Activated CD4-positive, CD25-positive, alpha-beta regulatory T cell treated with anti-CD3 and anti-CD28 coated beads, Interleukin-2, amount 50 U/mL, for 16 hours (primary cell): ENCODE measurements at places on chromosomes 12 and 14.

DNA sequence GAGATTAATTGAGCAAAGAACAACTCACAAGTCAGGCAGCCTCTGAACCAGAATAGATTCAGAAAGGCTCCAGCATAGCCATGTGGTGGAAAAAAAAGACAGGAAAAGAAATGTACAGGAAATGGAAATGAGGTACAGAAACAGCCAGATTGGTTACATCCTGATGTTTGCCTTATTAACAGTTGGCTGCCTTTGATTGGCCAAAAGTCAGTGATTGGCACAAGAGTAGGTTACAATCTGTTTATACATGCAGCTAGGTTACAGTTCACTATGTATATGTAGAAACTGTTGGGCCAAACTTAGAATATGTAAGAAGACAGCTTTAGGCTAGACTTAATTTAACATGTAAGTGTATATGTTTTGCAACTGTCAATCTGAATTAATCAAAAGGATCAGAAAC is 118.9 kb downstream of the UNC79 start:
- DNase-seq: no peak

GRCh38 chr14:61322799-61323290 is 1.5 kb downstream of the PRKCH start:
- DNase-seq: no peak

GRCh38 chr12:94806617-94807016 is 156.3 kb upstream of the TMCC3 start:
- no peak for DNase-seq

DNA sequence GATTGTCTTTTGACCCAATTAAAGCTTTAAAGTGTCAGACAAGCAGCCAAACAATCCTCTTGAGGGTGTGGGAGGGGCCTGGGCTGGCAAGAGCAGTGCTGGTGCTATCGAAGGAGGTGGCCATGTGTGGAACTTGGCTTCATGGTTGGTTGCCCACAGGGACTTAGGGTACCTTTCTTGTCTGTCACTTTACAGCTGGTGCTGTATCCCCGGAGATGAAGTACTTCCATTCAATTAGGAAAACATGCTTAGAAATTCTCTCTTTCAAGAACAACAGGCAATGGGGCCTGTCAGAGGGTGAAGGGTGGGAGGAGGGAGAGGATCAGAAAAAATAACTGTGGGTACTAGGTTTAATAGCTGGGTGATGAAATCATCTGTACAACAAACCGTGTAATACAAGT is 86.5 kb downstream of the DAAM1 start:
- DNase-seq: no peak

DNA sequence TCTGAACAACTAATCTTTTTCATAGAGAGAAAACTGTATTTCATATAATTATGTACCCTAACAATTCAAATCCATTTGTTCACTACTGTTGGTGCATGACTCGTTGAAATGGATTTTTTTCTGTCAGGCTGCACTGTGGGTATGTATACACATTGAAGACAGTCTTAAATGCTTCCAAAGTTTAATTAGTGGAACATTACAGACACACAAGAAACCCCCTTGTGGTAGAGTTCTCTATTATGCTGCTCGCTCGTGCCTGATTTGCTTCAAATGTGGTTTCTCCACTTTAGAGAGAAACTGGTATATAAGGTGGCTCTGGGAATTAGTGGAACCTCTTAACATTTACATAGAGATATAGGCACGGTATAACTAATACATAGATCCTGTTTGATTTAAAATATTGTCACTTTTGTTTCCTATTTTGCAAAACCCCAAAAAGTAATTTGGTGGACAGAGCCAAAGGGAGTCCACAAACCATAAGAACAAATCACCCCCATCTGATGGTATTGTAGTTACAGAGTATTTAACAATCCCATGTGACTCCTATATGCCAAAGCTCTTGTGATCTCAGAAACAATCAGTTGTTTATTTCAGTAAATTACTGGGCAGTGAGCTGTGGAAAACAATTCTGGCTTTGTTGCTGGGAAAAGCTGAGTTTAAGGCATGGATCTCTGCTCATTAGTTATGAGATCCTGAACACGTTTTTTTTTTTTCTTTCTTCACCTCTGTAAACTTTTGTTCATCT is 159.5 kb downstream of the BRMS1L start:
- DNase-seq: no peak
